Coronary artery (tissue), 2 donors: ENCODE measurements at places on chromosomes 2 and 18.

- DNase-seq: no peak
Measured at GRCh38 chr18:35369126-35369525, 8.0 kb downstream of the ZNF396 start.

GRCh38 chr18:48884306-48884705 is 66.5 kb downstream of the SMAD7 start:
- no peak for DNase-seq

- no peak for DNase-seq
Measured at GRCh38 chr2:178108176-178108575, 4.1 kb upstream of the RBM45 start.

GRCh38 chr2:98399140-98399539 is 45.5 kb upstream of the INPP4A start:
- DNase-seq: no peak

DNA sequence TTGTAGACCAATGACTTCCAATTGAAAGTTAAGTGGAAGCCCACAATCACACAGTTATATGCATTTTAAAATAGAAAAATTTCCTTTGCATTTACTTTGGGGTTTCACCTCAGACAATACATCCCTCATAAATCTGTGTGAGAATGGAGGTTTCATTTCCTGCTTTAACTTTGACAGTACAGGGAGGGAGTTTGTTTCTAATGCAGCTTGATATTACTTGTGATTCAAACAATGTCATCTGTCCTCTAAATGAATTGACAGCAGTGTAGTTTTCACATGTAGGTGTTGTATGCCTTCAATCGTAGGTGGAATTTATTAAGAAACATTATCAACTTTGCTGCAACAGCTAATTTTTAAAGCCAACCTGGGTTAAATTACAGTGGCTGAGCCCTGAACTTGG is 75.2 kb downstream of the TMEFF2 start:
- DNase-seq: no peak

DNA sequence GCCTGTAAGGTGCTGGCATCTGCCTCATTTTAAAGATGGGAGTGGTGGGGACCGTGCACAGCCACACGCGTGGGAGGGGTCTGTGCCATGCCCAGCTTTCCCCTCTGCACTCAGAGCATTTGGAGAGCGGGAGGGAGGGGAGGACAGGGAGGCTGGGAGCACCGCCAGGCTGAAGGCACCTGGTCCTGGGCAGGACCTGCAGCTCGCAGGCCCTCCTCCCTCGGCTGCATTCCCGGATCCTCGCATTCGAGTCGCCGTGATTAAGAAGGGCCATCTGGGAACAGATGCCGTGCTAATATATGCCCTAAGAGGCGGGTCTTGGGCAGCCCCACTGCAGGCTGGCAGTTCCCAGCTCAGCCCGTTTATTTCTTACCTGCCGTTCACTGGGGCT is 84.0 kb downstream of the PTGR3 start:
- peak; percentile 43 for DNase-seq

DNA sequence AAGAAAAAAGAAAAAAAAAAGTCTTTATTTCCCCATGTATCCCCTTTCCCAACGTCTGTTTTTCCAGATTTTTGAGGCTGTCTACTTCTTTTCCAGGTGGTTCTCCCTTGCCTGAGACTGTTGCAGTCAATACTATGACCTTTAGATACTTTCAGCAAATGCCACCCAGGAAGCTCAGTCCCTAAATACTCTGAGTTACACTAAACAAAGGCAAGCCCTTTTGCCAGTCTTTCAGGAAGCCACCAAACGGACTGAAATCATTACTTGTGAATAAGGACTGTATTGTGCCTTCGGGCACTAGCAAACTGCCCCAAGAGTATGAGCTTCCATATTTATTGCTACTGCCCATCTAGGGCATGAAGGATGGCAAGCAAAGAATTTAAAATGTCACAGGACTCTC is 621.3 kb downstream of the SUCLG1 start:
- no peak for DNase-seq
